CD8-positive, alpha-beta T cell (primary cell): ENCODE measurements at places on chromosomes 2 and 18.

DNA sequence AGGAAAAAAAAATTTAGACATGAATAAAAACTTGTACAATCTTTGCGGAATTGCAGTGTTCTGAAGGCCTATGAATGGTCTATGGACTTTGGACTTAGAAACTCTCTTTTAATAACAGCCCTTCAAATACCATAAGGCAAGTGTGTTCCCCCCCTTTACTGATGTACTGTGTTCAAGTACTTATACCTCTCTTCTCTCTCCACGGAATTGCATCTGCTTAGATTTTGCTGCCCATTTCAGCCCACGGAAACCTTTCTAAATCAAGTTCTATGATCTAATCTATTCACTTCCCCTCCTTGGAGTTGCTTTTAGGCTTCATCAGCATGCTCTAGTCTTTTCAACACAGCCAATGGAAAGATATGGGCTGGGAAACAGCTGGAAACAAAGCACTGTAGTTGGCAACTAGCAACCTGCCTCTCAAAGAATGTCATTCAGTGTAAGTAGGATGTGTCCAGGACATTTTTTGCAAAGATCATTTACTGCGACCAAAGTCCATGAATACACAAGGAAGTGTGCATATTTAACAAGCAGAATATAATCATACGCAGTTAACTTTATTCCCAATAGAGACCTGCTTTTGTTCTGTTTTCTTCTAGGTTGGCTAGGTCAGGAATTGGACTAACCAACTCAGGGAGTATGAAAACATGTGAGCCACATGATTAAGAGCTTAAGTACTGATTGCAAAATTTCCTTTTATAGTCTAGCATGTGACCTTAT is 58.0 kb downstream of the SLC40A1 start:
- DNase-seq: no peak

GRCh38 chr18:37393221-37393827 is 172.3 kb downstream of the CELF4 start:
- DNase-seq: no peak

DNA sequence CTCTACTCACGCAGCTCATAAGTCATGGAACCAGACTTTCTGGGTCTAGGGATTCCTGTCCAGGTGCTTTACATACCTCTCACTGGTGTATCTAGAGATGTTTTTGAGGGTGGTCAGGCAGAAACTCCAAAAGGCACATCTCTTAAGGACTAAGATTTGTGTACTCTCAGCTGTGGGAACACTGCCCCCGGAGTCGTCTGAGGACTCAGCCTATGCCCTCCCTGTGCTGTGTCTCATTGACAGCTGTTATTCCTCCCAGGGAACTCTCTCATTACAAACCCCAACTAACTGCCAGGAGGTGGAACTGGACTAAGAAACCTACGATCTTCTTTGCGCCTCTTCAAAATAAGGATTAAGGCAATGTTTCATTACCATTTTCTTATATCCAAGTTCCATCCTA is 293.9 kb upstream of the DLGAP1 start:
- DNase-seq: no peak

- DNase-seq: no peak
Observed at GRCh38 chr2:127110985-127111384, 4.0 kb upstream of the BIN1 start.

- DNase-seq: no peak
Observed at GRCh38 chr18:394987-395362, 105.5 kb downstream of the COLEC12 start.

DNA sequence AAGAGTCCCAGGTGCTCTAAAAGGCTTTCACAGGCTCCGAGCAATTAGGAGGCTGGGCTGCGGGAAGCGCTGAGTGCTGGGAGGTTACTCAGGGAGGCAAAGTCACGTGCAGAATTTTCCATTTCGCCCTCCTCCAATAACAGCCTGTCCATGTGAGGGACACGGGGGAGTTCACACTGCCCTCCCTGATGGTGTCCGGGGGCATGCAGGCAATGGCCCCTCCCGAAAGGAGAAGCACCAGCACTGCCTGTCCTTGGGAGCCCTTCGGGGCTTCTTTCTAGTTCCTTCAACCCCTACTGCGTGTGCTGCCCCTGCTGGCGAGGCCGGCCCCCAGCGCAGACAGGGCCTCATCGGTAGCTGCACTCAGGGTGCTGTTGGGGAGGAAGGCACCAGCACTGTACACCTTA is 63.1 kb upstream of the HPCAL1 start:
- no peak for DNase-seq

- DNase-seq: no peak
Observed at GRCh38 chr2:3291750-3292149, 85.9 kb downstream of the EIPR1 start.

DNA sequence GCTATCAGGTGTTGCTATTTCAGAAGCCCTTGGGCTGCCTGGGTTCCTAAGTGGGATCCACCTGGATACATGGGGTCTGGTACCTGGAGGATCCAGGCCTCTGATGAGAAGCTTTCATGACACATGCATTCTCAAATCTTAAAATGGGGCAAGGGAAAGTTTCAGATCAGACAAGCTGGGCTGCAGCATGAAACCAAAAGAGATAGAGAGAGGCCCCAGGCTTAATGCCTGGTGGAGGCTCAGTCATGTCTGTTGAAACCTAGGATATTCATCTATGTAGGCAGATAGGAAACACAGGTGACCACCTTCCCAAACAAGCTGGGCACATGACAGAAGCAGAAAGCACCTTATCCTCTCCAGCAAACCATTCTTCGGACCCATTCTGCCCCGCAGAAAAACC is 18.8 kb upstream of the PLB1 start:
- no peak for DNase-seq

GRCh38 chr2:43777306-43777926 is 3.6 kb downstream of the DYNC2LI1 start:
- DNase-seq: no peak

DNA sequence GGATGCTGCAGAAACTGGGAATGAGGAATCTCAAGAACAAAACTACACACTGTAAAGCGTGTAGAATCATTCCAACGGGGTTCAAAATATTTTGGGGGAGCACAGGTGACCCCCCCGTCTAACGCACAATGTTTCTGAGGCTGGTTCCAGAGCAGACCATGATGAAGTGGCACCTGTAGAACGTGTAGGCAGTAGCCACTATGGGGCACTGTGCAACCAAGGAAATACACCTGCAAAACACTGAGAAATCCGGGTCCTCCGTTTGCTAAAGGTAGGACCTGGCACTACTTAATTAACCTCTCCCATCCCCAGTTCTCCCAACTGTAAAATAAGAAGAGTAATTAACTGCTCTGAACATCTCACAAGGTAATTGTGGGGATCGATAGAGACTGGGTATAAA is 22.6 kb downstream of the ST6GAL2 start:
- DNase-seq: no peak

DNA sequence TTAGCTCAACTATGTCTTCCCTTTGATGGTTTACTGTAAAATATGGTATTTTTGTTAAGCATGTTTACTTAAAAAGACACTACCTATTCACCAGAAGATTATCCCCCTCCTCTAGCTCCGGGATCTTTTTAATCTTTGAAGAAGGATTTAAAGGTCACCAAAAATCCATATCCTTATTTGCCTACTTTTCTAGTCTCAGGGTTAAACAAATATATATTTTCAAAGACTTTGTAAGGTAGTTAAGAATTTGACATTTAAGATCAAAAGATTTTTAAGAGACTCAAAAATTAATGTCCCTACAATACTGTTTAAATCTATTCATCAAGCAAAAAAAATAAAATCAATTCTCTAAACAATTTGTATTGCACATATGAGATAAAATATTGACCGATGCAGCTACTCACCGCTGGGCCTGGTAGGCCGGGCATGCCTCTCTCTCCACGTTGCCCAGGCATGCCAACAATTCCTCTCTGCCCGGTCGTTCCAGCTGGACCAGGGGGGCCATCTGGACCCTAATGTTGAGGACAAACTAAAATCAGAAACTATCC is 76.1 kb downstream of the COL3A1 start:
- DNase-seq: no peak

DNA sequence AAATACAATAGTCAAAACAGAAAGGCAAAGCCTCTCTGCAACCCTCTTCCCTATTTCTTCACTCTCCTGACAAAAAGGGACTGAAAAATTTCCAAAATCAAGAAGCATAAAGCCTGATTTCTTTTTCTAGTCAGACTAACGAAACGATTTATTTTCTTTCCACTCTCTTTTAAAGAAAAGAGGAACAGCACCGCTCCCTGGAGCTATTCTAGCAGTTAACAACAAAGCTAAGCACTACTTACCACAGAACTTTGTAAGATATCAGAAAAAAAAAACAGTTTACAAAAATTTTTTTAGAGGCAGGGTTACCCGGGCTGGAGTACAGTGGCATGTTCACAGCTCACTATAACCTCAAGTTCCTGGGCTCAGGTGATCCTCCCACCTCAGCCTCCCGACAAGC is 14.4 kb upstream of the FHL2 start:
- DNase-seq: no peak

GRCh38 chr2:54457323-54458023 is 1.3 kb downstream of the SPTBN1 start:
- DNase-seq: no peak

- DNase-seq: no peak
Observed at GRCh38 chr2:19876751-19877150, 25.0 kb downstream of the TTC32 start.

- no peak for DNase-seq
Observed at GRCh38 chr2:181281206-181281832, 175.9 kb upstream of the ITGA4 start.

DNA sequence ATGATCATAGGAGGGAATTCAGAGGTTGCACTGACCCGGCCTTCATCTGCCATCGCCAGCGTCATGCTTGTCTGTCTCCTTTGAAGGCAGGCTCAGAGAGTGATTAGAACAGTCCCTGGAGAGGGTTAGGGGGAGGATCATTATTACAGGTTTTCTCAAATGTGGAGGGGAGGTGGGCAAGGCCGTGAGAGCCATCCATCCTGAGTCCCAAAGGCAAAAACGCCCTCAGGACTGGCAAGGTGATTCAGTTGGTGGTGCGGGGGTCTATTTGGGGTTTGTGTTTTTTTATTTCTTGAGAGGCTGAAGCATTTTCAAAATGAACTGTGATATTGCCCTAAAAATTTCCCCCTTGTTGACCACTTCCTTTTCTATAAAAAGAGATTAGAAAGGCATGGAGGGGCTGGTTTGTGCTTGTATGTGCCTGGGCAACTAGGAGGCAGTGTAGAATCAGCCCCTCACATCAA is 39.3 kb upstream of the GYPC start:
- DNase-seq: no peak
